Midbrain (tissue), 1 donor: ENCODE measurements at places on chromosomes 6 and 20.
A peak's percentile ranks its signal among the peaks of the same experiment; 100 is the strongest.

DNA sequence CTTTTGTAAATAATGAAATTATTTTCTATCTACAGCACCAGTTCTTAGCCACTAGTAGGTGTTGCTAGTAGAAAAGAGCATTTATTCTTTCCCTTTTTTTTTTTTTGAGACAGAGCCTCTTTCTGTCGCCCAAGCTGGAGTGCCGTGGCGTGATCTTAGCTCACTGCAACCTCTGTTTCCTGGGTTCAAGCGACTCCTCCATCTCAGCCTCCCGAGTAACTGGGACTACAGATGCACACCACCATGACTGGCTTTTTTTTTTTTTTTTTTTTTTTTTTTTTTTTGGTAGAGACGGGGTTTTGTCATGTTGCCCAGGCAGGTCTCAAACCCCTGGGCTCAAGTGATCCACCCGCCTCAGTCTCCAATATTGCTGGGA is 6.7 kb downstream of the PCMT1 start:
- no peak for DNase-seq

DNA sequence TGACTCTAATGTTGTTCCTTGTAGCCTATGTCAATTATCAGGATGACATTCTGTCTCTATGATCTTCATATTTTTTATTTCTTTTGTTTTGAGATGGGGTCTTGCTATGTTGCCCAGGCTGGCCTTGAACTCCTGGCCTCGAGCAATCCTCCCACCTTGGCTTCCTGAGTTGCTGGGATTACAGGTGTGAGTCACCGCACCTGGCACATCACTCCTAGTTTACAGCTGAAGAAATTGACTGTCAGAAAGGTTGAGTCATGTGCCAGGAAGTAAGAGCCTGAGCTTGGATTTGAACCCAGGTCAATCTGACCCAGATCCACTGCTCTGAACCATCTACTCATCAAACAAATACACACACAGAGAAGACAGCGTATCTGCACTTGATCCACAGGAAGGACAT is 14.4 kb downstream of the PPP1R3G start:
- no peak for DNase-seq

DNA sequence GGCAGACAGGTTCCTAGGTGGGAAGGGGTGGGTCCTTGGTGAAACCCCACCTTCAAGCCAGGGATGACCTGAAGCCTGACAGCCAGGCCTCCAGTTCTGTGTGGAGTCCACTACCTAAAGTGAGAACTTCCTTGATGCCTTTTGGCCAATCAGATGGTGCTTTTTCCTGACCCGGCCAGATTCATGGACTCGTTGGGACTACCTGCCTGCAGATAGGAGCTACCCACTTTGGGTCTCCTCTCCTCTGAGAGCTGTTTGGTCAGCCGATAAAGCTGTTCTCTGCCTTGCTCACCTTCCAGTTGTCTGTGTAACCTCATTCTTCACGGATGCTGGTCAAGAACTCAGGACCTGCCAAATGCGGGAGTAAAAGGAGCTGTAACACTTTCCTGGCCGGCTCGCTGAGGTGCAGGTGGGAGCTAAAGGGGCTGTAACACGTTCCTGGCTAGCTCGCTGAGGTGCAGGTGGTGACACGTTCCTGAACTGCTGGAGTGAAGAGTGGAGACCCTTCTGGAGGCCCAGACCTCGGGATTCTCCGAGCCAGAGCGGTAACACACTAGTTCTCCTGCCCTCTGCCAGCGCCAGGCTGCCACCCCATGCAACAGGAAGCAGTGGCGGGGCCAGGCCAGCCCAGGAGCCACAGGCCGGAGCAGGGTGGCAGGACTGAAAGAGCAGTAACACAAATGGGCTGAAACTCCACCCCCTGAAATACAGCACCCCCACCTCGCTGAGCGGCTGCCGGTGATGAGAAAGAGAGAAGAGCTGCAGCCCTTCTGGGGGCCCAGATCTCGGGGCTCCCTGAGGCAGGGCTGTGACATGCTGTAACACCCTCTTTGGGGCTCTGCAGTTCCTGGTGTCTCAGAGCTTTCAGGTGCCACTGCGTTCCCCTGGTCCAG is 13.6 kb upstream of the DBNDD2 start:
- no peak for DNase-seq

DNA sequence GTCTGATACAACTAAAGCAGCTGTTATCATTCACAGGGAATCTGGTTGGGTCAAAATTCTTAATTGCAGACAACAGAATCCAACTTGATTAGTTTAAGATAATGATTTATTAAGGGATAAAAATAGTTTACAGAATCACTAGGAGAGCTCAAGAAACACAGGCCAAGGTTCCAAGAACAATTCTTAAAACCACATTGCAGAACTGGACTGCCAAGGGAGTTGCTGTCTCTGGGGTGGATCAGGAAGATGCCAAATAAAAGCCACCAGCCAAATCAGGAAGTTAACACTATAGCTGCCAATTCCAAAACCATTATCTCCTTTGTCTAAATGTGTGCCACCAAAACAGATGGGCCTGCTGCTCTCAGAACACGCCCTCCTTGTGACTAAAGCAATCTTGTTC is 53.7 kb downstream of the NUDT3 start:
- no peak for DNase-seq

DNA sequence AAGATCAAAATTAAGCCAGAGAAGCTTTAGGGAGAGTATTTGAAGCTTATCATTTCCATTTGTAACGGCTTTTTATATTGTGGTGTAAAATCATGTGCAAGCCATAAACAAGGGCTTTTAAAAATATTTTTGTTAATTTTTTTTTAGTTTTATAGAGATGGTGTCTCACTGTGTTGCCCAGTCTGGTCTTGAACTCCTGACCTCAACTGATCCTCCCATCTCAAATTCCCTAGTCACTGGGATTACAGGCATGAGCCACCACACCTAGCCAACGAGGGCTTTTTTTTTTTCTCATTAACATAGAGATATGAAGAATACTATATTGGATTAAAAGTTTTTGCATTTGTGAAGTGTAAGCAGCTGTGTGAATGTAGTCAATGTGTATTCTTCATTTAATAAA is 29.1 kb downstream of the CDKAL1 start:
- DNase-seq, result no peak

GRCh38 chr6:48817333-48818051 is 645.6 kb downstream of the MMUT start:
- no peak for DNase-seq

GRCh38 chr6:119240257-119241110 is 109.1 kb downstream of the MAN1A1 start:
- no peak for DNase-seq

GRCh38 chr20:59342023-59342957 is 41.9 kb downstream of the EDN3 start:
- no peak for DNase-seq

DNA sequence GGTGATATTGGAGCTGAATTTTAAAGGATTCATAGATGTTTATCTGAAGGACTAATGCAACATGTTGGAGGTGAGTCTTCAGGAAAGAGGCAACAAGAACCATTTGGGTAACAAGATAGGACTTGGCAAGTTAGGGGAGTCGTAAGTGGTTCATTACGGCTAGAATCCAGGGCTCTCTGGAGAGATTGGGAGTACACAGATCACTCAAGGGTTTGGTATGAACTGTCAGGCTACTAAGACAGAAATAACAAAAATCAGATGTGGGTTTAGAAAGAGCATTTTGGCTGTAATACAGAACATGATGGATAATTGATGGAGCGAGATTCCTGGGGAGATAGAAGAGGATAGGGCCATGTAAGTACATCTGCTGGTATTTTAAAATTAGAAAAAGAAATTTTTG is 86.3 kb upstream of the ESR1 start:
- DNase-seq, result no peak

DNA sequence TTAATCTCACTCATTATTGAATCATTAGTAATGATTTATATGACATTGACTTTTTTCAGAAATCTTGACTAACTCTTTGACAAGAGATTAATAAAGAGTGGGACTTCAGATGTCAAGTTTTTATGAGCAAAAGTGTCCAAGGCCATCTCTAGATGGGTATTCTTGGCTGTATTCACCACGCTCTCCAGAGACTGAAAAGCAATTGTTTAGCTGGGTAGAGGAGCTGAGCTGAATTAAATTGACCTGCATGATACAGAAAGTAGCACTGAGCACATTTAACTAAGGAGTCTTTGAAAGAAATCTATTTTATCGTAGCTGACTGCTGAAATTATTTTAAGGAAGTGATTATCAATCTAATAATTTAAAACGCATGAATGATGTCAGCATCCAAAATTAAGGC is 89.4 kb downstream of the LINC00237 start:
- peak; percentile 6 for DNase-seq

DNA sequence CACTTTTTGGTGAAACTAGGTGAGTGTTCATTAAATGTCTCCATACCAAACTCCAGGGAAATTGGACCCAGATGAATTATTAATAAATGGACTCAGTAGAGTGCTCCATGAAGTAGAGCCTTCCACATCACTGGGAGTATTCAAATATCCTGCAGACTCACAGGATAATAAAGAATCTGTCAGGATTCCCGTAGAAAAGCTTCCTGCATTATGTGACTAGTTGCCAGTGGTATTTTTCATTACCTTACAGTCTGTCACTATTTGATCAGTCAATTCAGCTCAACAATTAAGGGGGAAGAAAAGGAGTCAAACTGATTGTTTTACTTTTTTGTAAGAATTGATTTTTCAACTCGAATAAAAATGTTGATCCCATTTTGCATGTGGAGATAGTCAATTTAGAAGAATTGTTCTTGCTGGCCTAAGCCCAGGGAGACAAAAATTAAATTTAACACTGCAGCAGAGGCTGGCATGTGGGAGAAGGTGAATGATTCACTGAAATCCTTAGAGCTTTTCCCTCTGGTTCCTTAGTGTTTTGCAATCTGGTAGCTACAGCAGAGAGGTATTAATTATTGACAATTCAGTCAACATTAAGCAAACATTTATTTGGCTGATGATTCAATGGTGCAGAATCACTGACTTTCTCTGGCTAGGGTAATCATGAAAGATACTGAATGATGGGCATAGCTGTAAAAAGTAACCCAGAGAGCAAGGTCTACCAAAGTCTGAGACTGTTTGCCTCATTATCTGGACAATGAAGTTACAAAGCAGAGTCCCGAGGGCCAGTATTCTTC is 442.4 kb downstream of the CD83 start:
- no peak for DNase-seq

- DNase-seq, result no peak
Measured at GRCh38 chr6:5541751-5542432, 280.6 kb downstream of the FARS2 start.

- no peak for DNase-seq
Measured at GRCh38 chr6:92701425-92702096, 717.8 kb downstream of the EPHA7 start.

DNA sequence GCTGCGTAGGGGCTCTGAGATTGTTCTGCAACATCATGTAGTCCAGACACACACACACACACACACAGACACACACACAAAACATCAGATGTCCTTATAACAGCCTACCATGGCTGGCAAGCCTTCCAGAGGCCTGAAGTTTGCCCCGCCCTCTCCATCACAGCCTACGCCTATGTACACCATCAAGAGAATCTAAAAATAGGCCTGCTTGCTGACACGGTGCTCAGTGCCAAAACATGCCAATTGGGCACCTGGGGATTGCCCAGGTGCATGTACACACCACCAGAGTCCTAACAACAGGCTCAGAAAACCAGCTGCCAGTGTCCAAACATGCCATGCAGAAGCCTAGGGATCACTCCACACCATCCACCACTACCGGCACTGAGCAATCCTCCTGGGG is 391.7 kb upstream of the SPTLC3 start:
- no peak for DNase-seq

- DNase-seq, result peak; percentile 81
Measured at GRCh38 chr6:3251462-3252314, 7.1 kb upstream of the PSMG4 start.

DNA sequence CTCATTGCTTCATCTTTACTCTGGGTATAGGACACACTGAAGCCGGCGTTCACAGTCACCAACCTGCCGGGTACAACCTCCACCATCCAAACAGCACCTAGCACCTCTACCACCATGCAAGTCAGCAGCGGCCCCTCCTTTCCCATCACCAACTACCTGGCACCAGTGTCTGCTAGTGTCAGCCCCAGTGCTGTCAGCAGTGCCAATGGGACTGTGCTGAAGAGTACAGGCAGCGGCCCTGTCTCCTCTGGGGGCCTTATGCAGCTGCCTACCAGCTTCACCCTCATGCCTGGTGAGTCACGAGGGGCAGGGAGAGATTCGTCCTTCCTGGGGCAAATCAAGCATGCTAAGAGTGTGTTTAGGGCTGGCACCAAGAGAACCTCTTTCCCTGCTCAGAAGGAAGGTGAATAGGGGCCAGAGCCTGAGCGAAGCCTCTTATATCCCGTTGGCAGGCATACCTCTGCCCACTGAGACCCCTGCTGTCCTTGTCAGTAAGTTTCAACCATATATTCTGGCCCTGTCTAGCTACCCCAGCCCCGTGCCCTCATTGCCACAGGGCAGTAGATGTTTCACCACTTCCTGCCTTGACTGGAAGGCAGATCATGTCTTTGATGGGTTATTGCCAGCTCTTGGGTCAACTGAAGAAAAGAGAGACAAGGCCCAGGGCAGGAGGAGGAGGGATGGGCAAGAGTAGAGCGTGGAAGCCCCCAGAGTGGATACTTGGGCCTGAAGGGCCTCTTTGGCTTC is 4.8 kb downstream of the SRF start:
- no peak for DNase-seq

DNA sequence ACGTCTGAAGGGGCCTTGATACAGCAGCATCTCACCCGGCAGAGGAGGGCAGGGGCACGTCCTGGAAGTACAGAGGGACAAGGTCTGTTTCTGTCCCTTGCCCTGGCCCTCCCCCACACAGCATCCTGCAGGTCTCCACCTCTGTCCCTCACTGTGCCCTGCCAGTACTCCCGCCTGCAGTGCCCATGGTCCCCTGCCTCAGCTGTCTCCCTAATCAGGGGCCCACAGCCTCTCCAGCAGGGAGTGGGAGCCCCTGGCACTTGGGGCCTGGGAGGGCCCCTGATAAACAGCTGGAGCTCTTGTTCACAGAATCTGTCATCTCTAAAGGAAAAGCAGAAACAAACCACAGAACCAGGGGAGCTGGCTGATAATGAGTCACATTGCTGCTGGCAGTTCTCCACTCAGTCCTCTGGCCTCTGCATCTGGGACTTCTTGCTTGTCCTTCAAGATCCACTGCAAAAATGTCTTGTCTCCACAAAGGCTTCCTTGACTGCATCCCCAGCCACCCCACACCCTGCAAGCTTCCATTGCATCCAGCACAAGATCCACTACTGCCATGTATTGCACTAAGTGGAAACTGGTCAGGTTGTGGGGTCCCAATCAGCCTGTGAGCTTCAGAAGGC is 33.2 kb upstream of the TAF8 start:
- no peak for DNase-seq

DNA sequence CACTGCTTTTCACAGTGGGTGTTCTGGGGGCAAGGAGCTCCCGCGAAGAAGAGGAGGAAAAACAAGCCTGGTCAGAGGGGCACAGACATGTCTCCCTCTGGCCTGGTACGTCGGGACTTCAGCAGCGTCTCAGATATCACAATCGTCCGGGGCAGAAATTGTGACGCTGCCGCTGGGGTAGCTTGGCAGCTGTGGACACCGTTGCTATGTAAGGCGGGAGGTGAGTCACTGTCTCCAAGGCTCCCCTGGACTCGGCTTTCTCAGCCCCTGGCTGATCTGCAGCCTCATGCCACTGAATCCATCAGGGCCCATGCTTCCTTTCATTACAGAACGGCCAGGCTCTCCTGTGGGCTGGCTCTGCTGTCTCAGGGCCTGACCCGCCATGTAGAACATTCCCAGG is 98.7 kb downstream of the SULF2 start:
- DNase-seq, result no peak
